ENCODE measurements at places on chromosomes 7 and 10.

DNA sequence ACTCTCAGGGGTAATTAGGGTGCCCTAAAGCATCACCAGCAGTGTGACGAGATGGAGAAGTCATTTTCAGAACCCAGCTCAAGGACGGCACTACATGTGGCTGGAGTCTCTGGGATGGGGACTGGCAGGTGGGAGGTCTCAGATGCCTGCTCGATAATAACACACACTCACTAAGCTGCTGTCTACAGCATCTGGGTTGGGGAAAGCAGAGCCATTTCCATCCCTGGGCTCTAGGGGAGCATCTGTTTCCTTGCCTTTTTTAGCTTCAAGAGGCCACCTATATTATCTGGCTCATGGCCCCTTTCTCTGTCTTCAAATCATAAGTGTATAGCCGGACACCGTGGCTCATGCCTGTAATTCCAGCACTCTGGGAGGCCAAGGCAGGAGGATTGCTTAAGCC is 79.6 kb downstream of the SH3PXD2A start:
- DNase-seq: no peak

DNA sequence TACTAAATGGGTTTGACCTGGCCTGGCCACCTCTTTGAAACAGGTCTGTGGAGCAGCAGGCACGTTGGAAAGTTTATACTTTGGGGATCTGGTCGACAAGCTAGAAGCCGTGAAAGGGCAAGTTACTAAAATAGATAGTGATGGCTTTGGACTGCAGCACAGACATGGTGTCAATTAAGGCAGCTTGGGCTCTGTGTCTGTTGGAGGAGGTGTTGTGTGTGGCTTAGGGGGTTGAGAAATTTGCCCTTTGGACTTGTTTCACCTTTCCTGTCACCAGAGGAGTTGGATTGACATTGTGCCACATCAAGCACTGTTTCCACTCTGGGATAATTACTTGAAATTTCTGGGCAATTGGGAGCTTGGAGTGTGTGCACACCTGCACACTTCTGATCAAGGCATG is 251.8 kb upstream of the MKI67 start:
- no peak for DNase-seq

DNA sequence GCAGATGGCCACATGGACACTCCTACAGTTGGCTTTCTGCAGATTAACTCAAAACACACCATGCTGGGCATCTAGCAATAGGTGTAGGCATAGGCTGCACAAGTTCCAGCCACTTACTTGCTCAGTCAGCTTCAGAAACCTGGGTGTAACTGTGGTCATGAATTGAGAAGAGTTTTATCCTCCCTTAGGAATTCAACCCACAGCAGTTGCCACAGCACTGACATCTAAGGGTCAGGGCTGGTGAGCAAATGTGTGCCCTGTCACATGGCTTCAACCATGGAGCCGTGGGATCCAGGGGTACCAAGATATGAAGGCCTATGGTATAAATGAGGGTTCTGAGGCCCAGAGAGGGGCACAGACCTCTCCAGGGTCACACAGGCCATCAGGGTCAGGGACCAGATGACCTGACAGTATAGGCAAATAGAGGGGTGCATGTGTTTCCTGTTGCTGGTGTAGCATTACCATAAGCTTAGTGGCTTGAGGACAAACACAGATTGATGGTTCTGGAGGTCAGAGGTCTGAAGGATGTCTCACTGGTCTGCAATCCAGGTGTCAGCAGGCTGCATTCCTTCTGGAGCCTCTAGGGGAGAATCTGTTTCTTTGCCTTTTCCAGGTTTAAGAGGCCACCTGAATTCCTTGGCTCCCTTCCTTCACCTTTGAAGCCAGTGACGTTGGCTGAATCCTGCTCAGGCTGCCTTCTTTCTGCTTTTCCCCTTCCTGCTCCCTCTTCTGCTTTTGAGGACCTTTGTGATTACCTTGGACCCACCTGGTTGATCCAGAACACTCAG is 24.1 kb downstream of the MINDY4 start:
- DNase-seq: no peak

DNA sequence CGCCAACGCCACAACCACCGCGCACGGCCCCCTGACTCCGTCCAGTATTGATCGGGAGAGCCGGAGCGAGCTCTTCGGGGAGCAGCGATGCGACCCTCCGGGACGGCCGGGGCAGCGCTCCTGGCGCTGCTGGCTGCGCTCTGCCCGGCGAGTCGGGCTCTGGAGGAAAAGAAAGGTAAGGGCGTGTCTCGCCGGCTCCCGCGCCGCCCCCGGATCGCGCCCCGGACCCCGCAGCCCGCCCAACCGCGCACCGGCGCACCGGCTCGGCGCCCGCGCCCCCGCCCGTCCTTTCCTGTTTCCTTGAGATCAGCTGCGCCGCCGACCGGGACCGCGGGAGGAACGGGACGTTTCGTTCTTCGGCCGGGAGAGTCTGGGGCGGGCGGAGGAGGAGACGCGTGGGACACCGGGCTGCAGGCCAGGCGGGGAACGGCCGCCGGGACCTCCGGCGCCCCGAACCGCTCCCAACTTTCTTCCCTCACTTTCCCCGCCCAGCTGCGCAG is 424 bp downstream of the EGFR start:
- DNase-seq: no peak

GRCh38 chr7:48213226-48213625 is 42.0 kb downstream of the ABCA13 start:
- no peak for DNase-seq

GRCh38 chr10:80871083-80871482 is 333.4 kb downstream of the SH2D4B start:
- no peak for DNase-seq

GRCh38 chr10:62196528-62196927 is 72.1 kb downstream of the RTKN2 start:
- peak; percentile 35 for DNase-seq

GRCh38 chr10:58647376-58648112 is 134.9 kb downstream of the BICC1 start:
- no peak for DNase-seq

DNA sequence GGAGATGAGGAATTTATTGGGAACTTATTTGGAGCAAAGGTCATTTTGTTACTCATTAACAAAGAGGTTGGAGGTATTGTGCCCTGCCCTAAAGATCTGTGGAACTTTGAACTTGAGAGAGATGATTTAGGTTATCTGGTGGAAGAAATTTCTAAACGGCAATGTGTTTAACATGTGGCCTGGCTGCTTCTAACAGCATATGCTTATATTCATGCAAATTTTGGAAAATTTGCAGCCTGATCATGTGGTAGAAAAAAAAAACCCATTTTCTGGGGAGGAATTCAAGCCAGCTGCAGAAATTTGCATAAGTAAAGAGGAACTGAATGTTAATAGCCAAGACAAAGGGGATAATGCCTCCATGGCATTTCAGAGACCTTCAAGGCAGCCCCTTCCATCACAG is 10.7 kb upstream of the PANK1 start:
- no peak for DNase-seq

GRCh38 chr7:41699516-41699915 is 3.4 kb downstream of the INHBA start:
- no peak for DNase-seq

GRCh38 chr10:63767138-63767801 is 246.1 kb downstream of the REEP3 start:
- DNase-seq: peak; percentile 19

DNA sequence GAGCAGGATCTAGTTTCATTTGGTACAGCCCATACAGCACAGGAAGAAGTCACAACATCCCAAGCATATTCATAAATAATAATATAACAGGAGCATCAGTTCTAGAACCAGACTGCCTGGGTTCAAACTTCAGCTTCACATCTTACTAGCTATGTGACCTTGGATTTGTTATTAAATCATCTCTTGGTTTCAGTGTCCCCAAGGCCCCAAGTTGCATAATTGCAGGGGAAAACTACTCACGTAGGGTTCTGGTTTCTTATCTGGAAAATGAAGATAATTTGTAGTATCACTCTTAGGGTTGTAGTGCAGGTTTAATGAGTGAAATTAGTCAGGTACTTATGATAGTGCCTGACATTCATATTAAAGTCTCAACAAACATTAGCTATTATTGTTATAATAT is 5.5 kb upstream of the IQUB start:
- no peak for DNase-seq

- no peak for DNase-seq
Observed at GRCh38 chr7:106365252-106366005, 80.6 kb upstream of the NAMPT start.

DNA sequence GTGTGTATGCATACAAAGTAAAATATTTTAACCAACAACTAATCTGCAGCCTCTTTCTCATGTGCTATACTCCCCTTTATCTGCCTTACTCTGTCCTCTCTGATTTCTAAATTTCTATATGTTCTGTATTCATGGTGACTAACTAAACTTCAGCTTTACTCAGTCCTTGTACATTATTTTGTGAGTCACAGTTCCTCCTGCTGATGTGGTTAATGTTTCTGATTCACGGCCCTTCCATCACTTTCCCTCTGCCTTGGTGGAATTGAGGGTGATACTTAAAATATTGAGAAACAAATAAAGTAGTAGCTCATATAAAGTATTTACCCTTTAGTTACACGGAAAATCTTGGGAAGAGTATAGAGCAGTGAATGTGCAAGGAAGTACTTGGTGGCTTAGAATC is 899.1 kb upstream of the ZWINT start:
- DNase-seq: no peak

GRCh38 chr7:65430344-65431186 is 56.9 kb downstream of the ZNF92 start:
- DNase-seq: no peak

- DNase-seq: no peak
Observed at GRCh38 chr7:156466955-156467625, 173.5 kb upstream of the RNF32 start.

- DNase-seq: no peak
Observed at GRCh38 chr7:111537134-111537533, 25.2 kb downstream of the IMMP2L start.

DNA sequence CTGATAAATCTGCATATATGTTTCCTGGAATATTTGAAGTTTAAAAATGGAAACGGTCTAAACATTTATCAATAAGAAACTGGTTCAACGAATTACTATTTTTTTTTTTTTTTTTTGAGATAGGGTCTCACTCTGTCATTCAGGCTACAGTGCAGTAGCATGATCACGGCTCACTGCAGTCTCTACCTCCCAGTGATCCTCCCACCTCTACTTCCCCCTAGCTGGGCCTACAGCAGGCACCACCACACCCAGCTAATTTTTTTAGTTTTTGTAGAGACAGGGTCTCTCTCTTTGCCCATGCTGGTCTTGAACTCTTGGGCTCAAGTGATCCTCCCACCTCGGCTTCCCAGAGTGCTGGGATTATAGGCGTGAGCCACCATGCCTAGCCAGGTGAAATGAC is 68.3 kb downstream of the UBE2H start:
- no peak for DNase-seq

GRCh38 chr7:103348452-103348851 is 1.0 kb downstream of the PSMC2 start:
- DNase-seq: no peak

DNA sequence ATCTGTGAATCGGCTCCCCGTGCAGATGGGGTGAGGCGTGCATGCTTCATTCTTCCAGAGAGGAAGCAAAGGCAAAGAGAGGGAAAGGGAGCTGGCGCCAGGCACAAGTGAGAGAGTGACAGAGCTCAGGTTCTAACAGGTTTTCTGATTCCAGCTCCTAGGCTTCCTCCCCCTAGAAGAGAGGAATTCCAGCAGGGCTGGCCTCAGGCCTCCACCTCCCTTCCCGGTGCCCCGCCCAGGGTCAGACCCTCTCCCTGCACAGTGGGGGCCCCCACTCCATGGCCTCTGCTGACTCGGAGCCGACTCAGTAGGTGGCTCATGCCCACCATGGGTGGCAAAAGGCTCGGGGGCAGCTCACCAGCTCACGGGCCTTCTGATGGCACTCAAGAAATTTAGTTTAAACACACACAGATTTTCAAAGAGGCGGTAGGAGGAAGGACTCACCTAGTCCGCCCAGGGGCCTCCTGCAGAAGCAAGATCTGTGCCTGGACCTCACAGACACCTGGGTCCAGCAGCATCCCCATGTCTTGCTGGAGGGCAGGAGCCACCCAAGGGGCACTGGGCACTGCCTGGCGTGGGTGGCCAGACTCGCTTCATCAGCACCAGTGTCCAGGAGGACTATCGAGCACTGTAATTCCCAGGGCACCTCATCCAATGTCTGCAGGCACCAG is 183.5 kb downstream of the MAD1L1 start:
- no peak for DNase-seq

DNA sequence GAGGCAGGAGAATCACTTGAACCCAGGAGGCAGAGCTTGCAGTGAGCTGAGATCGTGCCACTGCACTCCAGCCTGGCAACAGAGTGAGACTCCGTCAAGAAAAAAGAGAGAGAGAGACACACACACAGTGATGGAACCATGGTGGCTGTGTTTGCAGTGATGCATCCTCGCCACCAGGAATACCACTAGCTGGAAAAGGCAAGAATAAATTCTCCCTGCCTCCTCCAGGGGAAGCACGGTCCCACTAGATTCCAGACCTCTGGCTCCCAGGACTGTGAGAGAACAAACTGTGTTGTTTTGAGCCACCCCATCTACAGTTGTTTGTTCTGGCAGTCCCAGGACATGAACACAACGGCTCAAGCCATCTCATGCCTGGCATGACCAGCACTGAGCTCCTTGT is 320.3 kb upstream of the FOXK1 start:
- no peak for DNase-seq

GRCh38 chr10:42809676-42810075 is 27.1 kb downstream of the BMS1 start:
- DNase-seq: no peak

DNA sequence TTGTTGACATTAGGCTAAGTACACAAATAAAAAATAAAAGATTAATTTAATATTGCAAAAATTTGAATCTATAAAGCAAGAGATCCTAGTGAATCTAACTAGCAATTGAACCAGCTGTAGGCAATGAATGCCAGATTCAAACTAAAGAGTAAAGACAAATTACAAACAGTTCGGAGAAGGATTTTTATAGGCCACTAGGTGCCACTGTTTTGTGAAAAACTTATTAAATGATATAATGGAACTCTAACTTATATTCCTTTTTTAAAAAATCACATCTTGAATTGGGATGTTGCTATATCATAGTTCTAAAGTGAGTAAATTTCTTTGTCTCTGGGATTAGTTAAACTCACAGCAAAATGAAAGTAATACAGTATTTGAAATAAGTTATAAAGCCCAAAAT is 39.1 kb upstream of the GNAI1 start:
- DNase-seq: peak; percentile 76

GRCh38 chr7:45407730-45408408 is 166.3 kb upstream of the ADCY1 start:
- no peak for DNase-seq

- peak; percentile 22 for DNase-seq
Observed at GRCh38 chr10:13056456-13057077, 43.4 kb upstream of the OPTN start.

DNA sequence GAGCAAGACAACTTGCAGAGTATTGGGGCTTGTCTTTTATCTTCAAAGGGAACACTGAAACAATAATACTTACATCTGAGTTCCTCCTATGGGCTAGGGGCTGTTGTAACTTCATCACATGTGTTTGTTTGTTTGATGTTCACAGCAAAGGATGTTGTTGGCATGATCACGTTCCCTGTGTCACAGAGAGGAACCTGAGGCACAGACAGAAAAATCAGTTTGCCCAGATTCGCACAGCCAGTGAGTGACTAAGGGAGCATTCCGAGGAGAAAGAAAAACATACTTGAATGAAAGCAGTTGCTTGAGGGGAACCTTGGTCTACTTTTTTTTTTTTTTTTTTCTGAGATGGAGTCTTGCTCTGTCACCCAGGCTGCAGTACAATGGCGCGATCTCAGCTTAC is 87.2 kb upstream of the PFKP start:
- peak; percentile 40 for DNase-seq

GRCh38 chr7:2521952-2522591 is 2.5 kb downstream of the LFNG start:
- DNase-seq: no peak

GRCh38 chr10:90914992-90915765 is 5.7 kb downstream of the ANKRD1 start:
- no peak for DNase-seq

- no peak for DNase-seq
Observed at GRCh38 chr7:151320263-151320845, 21.3 kb upstream of the NUB1 start.
